Left forelimb (tissue), 1 donor: ENCODE measurements at places on chromosomes 6 and 20.

GRCh38 chr6:29926413-29927274 lies 15.7 kb upstream of the HLA-A start:
- peak; percentile 85 for DNase-seq

- DNase-seq: peak; percentile 61
Observed at GRCh38 chr6:13455552-13455966, 31.8 kb downstream of the GFOD1 start.

- no peak for DNase-seq
Observed at GRCh38 chr20:36526521-36527011, 14.8 kb upstream of the MYL9 start.

GRCh38 chr20:8874437-8874836 lies 194.4 kb upstream of the PLCB4 start:
- DNase-seq: no peak

GRCh38 chr20:11769825-11770224 lies 147.9 kb upstream of the BTBD3 start:
- DNase-seq: no peak

GRCh38 chr6:3625980-3626563 lies 125.4 kb downstream of the PXDC1 start:
- DNase-seq: no peak

DNA sequence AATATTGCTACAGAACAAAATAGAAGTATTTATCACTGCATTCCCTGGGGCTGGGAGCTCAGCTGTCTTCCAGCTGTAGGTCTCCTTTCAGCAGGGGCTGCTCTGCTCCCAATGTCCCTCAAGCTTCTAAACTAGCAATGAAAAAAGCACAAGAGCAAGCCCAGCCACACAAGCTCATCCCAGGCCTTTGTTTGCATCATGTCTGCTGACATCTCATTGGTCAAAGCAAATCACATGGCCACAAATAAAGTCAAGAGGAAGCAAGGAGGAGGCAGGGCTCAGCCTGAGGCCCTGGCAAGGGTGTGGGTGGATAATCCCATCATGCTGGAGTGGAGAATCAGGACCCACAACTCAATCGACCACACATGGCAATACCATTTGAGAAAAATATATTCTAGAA lies 2.2 kb upstream of the BFSP1 start:
- no peak for DNase-seq

DNA sequence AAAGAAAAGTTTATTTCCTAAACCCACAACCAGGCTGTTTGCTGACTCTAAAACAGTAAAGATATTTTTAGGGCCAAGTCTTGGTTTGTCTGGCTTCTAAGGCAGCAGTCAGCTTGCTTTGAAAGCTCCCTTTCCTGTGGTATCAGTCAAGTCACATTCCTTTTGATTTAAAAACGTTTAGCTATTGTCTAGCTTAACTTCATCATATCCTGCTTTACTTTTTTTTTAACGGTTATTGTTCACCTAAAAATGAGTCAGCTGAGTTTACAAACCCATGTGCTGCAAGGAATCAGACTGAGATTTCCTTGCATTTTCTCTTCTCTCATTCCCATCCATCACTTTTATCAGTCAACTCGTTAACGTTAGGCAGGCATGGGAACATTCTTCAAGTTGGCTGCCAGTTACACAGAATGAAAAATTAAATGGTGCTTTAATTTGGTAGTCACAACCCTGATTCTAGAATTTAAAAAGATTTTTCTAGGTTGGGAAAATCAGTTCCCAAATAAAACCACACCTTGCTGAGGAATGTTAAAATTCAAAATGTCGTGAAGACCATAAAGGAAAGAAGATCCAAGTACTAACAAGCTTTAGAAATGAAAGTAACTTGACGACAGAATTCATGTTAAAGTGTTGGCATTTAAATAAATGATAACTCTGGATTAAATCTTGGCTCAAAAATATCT lies 45.9 kb downstream of the ELOVL5 start:
- no peak for DNase-seq

GRCh38 chr6:3618642-3619041 lies 132.9 kb downstream of the PXDC1 start:
- DNase-seq: no peak

GRCh38 chr6:19142275-19142674 lies 694.9 kb upstream of the ID4 start:
- DNase-seq: no peak

DNA sequence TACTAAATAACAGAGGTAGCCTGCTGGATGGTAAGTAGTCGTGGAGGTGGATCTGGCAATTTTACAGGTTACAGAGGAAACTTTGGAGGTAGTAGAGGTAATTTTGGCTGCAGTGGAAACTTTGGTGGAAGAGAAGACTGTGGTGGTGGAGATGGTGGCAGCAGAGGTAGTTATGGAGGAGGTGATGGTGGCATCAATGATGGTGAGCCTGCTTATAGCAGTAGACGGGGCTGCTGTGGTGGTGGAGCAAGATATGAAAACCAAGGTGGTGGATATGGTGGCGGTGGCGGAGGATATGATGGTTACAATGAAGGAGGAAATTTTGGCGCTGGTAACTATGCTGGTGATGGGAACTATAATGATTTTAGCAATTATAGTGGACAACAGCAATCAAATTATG lies 15.3 kb downstream of the RAB5IF start:
- DNase-seq: no peak

GRCh38 chr6:145699462-145699861 lies 35.9 kb downstream of the EPM2A start:
- DNase-seq: no peak

GRCh38 chr6:32843331-32843978 lies 392 bp downstream of the PSMB8 start:
- no peak for DNase-seq

DNA sequence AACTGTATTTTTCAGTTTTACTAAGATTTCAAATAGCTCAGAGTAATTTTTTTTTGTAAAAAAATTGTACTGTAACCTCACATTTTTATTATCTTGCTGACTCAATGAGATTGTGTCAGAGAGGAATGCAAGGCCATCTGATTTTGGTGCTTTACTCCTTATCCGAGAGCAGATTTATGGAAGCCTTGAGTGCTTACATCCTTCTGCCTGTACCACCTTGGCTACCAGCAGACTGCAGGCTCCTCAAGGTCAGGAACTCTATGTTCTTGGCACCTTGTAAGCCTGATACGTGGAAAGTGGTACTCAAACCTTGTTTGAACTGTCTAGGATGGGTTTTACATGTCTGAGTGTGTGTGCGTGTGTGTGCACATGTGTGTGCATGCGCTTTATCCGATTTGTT lies 80.1 kb upstream of the MLIP start:
- no peak for DNase-seq

- DNase-seq: no peak
Observed at GRCh38 chr20:62843656-62844055, 18.0 kb downstream of the TCFL5 start.

- DNase-seq: peak; percentile 47
Observed at GRCh38 chr6:169366258-169366901, 112.7 kb upstream of the THBS2 start.

- DNase-seq: no peak
Observed at GRCh38 chr6:30135147-30135546, 793 bp upstream of the TRIM40 start.

DNA sequence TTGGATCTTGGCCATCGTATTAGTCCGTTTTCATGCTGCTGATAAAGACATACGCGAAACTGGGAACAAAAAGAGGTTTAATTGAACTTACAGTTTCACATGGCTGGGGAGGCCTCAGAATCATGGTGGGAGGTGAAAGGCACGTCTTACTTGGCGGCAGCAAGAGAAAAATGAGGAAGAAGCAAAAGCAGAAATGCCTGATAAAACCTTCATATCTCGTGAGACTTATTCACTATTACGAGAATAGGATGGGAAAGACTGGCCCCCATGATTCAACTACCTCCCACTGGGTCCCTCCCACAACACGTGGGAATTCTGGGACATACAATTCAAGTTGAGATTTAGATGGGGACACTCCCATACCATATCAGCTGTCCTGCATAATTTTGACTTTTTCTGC lies 20.1 kb upstream of the REPS1 start:
- DNase-seq: no peak

DNA sequence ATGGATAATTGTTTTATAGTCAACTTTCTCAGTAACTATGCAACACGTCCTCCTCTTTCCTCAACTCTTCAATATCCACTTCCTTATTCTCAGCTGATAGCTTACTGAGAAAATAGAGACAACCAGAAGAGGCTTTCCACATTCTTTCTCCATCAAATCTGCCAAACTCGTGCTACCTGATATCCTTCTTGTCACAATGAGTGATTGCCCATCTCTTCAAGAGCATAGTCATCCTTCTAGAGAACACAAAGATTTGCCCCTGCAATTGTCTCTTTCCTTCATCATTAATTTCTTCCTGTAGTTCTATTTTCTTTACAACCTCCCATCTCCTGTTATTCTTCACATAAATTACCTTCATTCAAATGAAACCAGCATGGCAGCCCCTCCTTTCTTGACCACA lies 75.9 kb upstream of the RGS17 start:
- DNase-seq: no peak

- no peak for DNase-seq
Observed at GRCh38 chr20:775679-776135, 7.4 kb upstream of the SLC52A3 start.

DNA sequence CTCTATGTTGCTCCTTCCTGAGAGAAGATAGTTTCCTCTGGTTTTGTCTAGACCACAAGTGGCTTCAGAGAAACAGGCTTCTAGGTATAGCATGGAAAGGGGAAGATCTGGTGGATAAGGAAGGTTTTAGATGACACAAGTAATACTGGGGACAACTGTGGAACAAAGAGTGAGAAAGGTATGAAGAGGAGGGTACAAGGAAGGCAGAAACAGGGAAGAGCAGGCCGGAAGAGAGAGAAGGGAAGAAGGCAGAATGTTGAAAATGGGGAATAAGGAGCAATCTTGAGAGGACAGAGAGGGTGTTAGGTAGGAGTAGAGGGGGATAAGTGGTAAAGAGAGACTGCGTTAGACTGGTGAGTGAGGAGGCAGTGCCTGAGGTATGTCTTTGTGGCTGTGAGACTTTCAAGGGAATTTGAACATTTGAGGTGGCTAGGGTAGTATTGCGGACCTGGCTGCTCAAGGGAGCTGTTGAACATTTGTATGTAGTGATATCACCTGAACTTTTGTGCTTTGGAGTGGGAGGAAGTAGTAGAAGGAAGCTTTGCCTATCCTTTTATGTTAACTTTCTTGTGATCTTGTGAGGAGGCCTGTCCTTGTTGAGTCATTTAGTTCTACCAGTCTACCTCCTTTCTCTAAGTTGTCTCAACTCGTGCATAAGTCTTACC lies 69.5 kb downstream of the FOXO3 start:
- DNase-seq: no peak

GRCh38 chr6:109456111-109456583 lies 575 bp upstream of the MICAL1 start:
- DNase-seq: no peak

GRCh38 chr6:135600086-135600702 lies 102.7 kb upstream of the AHI1 start:
- DNase-seq: no peak

DNA sequence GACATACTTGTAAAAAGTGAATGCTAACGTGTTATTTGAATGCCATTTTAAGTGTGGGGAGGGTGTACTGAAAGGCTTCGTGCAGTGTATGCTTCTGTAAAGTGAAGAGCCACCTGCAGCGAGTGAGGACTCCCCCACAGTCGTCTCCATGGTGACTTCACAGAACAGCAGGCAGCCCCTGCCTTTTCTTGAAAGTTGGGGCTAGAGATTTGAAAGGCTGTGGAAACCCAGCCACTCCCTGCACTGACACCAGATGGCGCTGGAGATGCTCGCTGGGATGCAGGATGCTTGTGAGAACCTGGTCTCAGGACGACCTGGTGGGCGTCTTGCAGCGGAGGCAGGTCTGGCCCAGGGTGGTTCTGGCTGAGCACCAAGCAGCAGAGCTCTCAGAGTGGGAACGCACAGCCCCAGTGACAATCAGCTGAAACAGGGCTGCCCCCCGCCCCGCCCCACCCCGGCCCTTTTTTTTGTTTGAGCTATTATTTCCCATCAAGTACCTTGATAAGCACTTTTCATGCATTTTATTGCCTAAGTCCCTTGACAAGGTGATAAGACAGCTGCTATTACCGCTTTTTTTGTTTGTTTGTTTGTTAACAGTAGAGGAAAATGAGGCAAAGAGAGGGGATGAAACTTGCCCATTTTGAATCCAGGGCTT lies 150.3 kb downstream of the SYCP2 start:
- peak; percentile 72 for DNase-seq

DNA sequence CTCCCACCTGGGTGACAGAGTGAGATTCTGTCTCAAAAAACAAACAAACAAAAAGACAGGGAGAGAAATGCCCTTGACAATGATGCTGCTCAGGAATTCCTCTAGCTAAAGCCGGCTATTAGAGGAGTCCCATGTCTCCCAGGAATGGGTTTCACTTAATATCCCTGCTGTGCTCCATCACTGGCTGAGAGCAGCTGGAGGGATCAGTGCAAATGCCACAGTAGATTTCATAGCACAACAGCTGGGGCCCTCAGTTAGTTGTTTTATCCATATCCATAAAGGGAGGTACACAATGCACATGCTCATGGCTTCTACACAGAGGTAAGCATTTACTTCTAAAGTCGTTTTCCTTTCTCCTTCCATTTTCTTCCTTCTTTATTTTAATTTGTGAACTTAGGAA lies 742.0 kb upstream of the POU3F2 start:
- DNase-seq: no peak

DNA sequence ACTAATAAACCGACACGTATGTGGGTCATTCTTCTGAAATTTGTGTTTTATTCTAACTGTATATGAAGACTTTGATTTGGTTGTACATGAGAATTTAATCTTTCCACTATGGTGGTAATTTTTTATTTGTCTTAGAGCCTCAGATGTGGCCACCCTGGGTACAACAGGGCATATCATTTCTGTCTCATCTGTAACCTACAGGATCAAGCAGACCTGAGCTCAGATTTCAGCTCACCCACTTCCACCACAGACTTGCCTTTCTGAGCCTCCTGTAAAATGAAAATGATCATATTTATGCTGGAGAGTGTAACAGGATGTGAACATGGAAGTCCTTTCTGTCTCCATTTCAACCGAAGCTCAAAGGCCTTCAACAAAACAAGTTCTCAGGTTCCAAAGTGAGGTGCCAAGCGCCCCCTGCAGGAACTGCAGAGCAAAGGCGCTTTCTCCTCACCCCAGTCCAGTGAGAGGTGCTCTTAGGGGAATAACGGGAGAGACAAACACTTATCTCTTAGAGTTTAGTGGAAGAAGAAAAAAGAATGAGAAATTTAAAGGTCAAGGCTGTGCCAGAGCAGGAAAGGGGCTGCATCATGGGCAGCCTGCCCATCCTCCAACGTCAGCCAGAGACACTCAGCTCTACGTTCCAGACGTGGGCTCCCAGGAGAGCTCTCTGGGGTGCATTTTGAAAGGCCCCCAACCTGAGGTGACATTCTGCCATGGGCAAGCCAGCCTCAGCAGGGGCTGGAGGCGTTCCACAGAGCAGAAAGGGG lies 23.0 kb upstream of the CD24 start:
- DNase-seq: no peak

DNA sequence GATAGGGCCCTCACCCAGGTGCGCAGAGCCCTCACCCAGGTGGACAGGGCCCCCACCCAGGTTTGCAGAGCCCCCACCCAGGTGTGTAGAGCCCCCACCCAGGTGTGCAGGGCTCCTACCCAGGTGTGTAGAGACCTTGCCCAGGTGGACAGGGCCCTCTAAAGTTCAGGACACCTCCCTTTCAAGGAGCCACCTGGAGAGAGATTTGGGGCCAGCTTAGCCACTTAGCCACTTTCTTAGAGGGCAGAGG lies 280.2 kb downstream of the TAF4 start:
- no peak for DNase-seq

DNA sequence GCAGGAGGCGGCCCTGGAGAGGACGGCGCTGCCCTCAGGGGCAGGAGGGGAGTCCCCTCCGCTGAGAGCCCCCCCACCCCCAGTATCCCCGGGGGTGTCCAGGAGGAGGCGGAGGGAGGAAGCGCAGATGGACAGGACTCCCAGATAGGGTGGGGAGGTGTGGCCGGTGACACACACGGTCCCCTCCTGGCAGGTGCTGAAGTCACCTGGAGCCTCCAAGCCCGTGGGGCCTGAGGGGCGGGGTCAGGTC lies 1.4 kb downstream of the STMN3 start:
- no peak for DNase-seq
